ENCODE measurements at places on chromosomes 4 and X. TPM values are rescaled to one million over a fixed set of nuclear protein-coding genes. Genes with fewer than 3 reads are reported as not detected.

Gene CD40LG
- not detected for total RNA-seq

Gene MND1
- total RNA-seq = 9.5 TPM

Gene SGCB
- 82.6 TPM for total RNA-seq

Gene GPR119
- total RNA-seq = not detected

Gene COL25A1
- total RNA-seq = 62.1 TPM

Gene MAGIX
- 2.8 TPM for total RNA-seq

Gene CYP4V2
- total RNA-seq = 11.1 TPM

Gene FATE1
- not detected for total RNA-seq

Gene TSPAN6
- 41.1 TPM for total RNA-seq

Gene F8A2
- not detected for total RNA-seq

Gene EDA2R
- total RNA-seq = 1.2 TPM

Gene PRR32
- not detected for total RNA-seq

Gene INTS6L
- 20.5 TPM for total RNA-seq

Gene YY2
- total RNA-seq = 1.4 TPM

Gene PDCL2
- total RNA-seq = not detected

Gene PAGE2B
- not detected for total RNA-seq

Gene HSFX4
- not detected for total RNA-seq

Gene SUPT20HL1
- total RNA-seq = not detected

Gene TCP11X2
- total RNA-seq = 1.8 TPM

Gene PNPLA4
- total RNA-seq = 12.2 TPM

Gene GIMD1
- not detected for total RNA-seq

Gene CRMP1
- total RNA-seq = 489 TPM

Gene POF1B
- total RNA-seq = 0.23 TPM

Gene GRID2
- 56.5 TPM for total RNA-seq

Gene ZCCHC12
- total RNA-seq = 143 TPM

Gene DGKK
- 6.2 TPM for total RNA-seq

Gene ANKRD37
- total RNA-seq = 12.2 TPM

Gene PFKFB1
- total RNA-seq = 0.23 TPM

Gene NOX1
- not detected for total RNA-seq

Gene CD38
- total RNA-seq = 8.1 TPM

Data from diencephalon (tissue), 1 donor.